ENCODE measurements at places on chromosomes 4 and X.

GRCh38 chr4:183398298-183399125 lies 45.9 kb upstream of the CDKN2AIP start:
- peak; percentile 46 for DNase-seq

DNA sequence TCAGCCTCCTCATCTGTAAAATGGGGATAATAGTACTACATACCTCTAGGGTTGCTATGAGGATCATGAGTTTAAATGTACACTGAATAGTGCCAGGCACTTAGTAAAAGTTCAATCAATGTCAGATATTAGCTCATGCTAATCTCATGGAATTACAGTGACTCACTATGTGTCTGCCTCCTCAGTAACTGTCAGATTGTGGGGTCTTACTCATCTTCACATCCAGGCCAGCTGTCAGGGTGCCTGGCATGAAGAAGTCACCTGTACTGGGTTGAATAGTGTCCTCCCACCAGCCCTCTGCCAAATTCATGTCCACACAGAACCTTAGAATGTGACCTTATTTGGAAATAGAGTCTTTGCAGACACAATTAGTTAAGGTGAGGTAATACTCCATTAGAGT lies 54.3 kb upstream of the STIM2 start:
- DNase-seq, result no peak

GRCh38 chr4:39037491-39037825 lies 5.2 kb upstream of the TMEM156 start:
- DNase-seq, result no peak

- no peak for DNase-seq
Measured at GRCh38 chr4:74096265-74096980, 2.6 kb downstream of the CXCL2 start.

- DNase-seq, result no peak
Measured at GRCh38 chr4:128462103-128462783, 174.6 kb upstream of the PGRMC2 start.

DNA sequence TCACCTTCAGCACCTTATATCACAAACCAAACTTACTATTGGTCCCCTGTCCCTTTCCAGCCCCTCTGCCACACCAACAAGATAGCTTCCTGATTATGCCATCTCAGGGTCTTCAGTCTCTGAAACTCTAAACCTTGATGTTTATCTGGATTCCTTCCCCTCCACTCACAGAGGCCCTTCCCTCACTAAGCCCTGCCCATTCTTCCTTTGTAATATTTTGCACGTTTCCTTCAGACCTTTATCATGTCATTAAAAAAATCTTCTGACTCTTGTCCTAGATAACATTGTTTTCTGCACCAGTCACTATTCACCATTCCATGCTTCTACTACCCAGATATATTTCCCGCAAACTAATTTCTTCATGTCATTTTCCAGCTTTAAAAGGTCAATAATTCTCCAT lies 17.7 kb upstream of the CEP135 start:
- no peak for DNase-seq

DNA sequence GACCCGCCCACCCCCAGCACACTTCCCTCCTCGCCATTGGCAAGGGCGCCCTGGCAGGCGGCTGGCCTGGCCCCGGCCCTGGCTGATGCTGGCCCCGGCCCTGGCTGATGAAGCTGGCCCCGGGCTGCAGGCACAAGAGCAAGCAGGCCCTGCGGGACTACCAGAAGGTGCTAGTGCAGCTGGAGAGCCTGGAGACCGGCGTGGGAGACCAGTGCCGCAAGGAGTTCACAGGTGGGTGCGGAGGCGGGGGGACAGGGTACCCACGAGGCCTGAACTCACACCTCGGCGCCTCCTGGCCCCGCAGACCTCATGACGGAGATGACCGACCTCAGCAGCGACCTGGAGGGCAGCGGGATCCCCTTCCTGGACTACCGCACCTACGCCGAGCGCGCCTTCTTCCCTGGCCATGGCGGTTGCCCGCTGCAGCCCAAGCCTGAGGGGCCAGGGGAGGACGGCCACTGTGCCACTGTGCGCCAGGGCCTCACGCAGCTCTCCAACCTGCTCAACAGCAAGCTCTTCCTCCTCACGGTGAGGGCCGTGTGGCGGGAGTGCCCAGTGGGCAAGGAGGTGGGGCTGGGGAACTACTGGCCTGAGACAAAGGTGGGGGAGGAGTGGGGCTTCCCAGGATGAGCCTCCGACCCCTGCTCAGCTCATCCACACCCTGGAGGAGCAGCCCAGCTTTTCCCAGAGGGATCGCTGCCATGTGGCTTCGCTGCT lies 6.1 kb upstream of the SRPK3 start:
- no peak for DNase-seq

DNA sequence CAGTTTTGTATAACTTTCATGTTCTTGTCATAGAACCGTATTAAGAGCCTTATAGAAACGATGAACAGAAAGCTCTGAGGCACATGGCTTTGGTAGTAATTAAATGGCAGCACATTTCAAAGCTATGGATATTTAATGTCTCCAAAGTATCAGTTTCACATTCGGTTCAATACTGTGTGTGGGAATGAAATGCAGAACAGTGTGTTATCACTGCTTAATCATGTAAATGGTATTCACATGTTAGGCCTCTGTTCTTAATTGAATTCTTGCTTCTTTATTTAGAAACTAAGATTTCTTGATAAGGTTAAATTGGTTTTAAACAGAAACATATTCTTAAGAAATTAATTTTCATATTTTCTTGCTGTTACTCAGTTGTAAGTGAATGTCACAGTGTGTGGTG lies 701.0 kb upstream of the PITX2 start:
- no peak for DNase-seq

GRCh38 chr4:105192910-105193309 lies 46.2 kb downstream of the TET2 start:
- DNase-seq, result no peak

DNA sequence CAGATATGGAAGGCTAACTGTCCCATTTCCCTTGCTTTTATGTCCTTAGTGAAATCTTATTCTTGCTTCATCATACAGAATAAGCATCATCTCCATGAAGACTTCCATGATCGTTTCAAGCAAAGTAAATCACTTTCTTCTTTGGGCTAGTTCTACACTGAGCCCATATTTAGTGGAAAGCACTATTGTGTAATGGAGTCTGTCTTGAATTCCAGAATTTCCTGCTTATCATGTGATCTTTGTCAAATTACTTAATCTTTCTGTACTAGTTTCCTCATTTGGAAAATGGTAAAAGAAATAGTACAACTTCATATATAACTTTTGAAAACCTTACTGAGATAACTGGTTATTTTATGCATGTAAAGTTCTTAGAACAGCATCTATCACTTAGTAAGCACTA lies 7.6 kb downstream of the ANAPC10 start:
- DNase-seq, result no peak

DNA sequence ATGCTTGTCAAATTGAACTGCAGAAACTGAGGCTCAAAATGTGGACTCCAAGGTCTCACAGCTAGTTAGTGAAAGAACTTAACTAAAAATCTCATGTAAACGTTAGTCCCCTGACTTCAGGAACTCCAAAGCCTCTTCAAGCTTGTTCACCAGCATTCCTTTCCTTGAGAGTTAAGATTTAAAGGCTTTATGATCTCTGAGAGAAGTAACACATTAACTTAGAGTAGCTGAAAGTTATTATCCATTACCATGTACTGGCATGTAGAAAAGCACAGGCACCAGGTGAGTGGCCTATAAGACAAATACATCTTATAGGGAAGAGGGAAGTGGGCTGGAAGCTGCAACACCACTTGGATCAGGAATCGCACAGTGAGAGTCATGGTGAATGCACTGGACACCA lies 15.3 kb downstream of the PARM1 start:
- no peak for DNase-seq

- DNase-seq, result no peak
Measured at GRCh38 chr4:152073351-152074087, 312.7 kb upstream of the GATB start.

DNA sequence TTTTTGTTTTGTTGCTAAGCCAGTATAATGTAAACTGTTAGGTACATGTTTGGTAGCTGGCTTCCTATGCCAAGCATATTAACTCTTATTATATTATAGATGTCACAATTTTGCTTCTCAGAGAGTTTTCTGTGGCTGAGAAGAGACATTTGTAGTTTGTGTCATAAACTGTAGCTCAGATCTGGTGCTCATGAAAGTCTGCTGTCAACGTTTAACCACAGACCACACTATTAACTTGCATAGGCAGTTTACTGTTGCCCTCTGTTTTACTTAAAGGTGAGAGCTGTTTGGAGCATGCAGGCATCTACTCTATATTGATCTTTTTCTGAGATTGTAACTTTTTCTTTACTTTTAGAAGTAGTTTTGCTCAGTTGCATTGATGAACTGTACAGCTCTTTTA lies 166.8 kb downstream of the TLL1 start:
- no peak for DNase-seq

GRCh38 chr4:79413032-79413885 lies 5.2 kb upstream of the GK2 start:
- no peak for DNase-seq

DNA sequence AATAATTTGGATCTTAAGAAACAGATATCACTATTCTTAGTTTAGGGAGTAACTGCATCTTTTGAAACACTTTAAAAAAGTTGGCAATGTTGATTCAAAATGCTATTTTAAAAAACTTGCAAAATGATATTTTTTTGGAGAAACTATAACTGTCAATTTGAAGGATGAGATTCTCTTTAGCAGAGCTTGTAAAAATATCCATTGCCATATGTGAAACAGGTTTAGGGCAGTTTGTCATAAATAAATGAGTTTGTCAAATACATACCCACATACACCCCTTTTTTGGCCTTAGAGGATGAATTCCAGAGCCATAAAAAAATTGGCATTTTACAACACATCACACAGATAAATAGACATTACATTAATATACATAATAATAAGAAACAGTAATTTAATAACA lies 174.6 kb downstream of the BMPR1B start:
- no peak for DNase-seq

GRCh38 chr4:151322570-151322969 lies 2.8 kb downstream of the SH3D19 start:
- no peak for DNase-seq

DNA sequence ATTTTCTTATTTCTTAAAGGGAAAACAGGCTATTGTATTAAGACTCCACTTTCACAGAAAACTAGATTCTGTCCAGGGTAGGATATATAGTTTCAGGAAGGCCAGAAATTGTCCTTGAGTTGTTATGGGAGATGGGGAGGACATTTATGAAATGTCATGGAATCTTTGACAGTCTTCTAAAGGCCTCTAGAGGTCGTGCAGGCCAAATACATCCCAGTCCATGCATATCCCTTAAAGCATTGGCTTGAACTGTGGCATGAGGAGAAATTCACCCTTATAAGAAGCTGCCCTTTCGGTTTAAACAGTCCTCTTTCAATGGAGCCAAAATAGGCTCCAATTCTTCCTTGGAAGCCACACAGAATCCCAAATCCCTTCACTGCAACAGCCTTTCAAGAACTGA lies 183.6 kb upstream of the NOCT start:
- no peak for DNase-seq

DNA sequence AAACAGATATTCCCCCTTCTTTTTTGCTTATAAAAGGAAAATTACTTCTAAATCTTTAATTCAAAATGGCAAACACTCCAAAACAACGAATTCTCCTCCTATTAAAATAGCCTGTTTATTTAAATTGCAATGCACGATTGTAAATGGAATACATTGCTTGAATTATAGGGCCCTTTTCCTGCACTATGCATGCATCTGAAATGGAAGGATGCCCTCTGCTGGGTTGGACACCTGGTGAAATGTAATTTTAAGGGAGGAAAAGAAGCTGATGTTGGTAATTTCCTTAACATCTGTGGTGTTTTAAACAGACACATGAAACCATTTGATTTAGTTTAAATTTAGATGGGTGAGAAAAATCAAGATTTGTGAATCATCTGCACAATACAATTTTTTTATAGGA lies 72.8 kb downstream of the GRXCR1 start:
- no peak for DNase-seq

DNA sequence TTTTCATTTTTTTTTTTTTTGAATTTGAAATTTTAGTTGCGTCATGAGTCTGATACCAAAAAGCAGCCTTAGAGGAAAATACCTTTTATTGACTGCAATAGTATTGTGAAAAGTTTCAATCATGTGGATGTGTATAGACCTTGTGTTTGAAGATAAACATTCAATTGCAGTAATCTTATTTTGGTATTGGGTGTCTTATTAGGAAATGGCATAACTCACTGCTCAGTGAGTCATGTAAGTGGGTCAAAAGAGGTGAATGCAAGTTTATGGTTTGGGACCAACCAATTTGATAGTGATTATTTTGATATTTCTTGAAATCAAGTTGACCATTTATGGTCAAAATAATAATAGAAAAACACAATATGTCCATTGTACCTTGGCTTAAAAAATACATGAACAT lies 627.8 kb upstream of the SLIT2 start:
- DNase-seq, result no peak

DNA sequence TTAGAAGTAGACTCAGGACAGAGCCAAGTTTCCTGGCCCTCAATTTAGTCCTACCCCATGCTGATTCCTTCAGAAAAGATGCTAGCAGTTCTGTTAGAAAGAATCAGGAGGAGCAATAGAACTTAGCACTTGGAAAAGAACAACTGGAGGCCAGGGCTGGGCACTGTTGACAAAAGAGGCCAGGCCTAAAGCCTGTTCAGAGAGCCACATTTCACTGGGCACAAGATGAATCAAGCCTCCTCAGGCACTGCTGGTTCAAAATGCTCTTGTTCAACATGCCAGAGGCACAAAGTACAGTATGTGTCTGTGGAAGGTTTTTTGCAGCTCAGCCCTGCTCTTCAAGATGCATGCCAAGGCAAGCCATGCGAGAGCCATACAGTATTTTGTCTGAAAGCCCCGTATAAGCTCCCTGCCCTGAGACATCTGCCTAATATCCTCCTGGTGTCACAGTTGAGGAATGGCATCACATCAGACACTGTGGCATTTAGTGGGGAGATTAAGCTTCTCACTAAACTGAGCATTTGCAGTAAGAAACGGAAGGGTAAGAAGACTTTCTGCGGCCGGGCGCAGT lies 53.7 kb downstream of the RASL11B start:
- no peak for DNase-seq

DNA sequence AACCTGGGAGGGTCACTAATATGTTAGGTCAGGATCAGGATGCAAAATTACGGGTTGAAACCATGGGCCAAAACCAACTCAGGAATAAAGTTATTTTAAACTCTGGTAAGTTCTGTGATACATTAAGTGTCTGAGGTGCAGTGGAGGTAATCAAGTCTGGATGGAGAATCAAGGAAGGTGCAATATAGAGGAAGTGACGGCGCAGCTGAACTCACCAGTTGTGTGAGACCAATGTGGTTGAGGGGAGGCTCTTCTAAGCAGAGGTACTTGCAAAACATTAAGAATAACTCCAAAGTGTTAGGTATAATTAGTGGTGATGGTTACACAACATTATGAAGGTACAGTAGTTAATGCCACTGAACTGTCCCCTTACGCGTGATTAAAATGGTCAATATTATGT lies 19.7 kb downstream of the GAB3 start:
- DNase-seq, result no peak
